HuH-7.5 (cell line): ENCODE measurements at places on chromosomes 11 and 22.

DNA sequence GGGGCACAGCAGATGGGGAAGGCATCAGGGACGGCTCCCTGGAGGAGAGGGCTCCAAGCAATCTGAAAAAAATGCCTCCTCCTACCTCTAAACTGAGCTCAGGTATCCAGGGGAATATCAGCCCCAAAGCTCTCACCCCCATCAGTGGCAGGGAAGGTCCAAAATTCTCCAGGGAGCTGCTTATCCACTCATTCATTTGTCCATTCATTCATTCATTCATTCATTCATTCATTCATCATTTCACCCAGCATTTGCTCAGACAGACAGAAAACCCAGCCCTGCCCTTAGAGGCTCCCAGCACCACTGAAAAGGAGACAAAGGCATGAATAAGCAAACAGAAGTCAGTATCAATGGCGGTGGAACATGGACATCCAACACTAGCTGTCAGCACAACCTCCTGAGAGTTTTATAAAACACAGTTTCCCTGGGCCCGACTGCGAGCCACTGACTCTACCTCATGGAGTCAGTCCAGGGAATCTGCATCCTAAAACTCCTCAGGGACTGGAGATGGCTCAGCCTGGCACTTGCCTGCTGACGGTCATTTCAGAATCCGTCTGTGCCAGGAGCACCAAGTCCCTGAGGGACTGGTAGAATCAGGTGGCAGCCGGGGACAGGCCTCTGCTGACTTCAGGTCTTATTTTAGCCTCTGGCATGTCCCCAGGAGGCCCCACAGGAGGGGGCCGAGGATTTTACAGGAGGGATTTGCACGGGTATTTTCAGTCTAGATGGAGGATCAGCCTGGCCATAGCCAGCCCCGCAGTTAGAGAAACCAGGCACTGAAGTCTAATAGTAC lies 164.6 kb downstream of the MN1 start:
- DNase-seq, result no peak

GRCh38 chr11:119445850-119446249 lies 22.9 kb upstream of the THY1 start:
- DNase-seq, result no peak

GRCh38 chr11:111194860-111195568 lies 50.5 kb upstream of the POU2AF2 start:
- no peak for DNase-seq

- no peak for DNase-seq
Observed at GRCh38 chr11:62137276-62137861, 13.6 kb downstream of the INCENP start.

DNA sequence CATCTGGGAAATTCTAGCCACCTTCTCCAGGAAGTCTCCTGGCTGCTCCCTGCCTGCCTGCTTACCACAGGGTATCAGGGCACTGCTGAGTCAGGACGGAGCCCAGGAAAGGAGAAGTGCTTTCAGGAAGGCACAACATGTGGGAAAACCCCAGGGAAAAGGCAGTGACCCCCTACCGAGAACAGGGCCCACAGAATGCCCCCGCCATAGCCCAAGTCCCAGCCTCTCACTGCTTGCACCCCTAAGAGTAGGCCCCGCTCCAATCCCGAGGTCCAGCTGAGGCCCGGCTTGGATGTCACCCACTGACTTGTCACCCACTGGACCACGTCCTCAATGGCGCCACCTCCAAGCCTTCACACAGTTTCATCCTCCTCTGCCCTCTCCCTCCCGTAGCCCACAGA lies 34.1 kb downstream of the ARAP1 start:
- no peak for DNase-seq

GRCh38 chr22:30325724-30326254 lies 952 bp downstream of the TBC1D10A start:
- DNase-seq, result no peak

GRCh38 chr11:68704887-68705286 lies 20.5 kb downstream of the GAL start:
- no peak for DNase-seq

- no peak for DNase-seq
Observed at GRCh38 chr22:39446239-39446721, 10.5 kb upstream of the MGAT3 start.

GRCh38 chr11:72535194-72535547 lies 100.8 kb upstream of the CLPB start:
- DNase-seq, result peak; percentile 22

DNA sequence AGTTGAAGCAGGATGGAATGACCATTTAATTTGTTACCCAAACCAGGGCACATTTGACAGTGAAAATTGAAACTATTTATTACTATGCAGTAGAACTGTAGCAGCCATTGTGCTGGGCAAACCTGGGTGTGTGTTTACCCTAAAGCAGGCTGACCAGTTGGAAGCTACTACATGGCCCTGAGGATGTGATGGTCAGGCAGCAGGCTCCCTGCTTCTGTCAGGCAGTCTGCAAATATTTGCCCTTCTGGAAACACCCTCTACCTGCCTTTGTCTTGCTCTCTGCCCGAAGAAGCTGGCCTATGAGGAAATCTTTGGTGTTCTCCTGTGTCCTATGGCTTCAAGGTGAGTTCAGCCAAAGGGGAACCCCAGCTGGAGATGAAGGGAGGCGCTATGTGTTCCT lies 600.1 kb upstream of the KIRREL3 start:
- no peak for DNase-seq

DNA sequence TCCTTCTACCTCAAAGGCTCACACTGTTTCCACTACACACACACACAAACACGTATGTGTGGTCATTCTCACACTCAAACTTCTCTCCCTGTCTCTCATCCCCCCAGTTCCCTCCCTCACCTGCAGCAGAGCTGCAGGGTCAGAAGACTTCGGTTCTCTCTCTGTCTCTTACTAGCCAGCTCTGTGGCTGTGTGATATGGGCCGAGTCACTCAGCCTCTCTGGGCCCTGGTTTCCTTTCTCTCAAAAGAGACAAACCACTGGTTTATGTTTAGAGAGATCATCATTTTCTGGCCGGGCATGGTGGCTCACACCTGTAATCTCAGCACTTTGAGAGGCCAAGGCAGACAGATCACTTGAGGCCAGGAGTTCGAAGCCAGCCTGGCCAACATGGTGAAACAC lies 21.1 kb downstream of the TSPAN18 start:
- DNase-seq, result no peak

GRCh38 chr22:43643387-43643786 lies 168.7 kb downstream of the EFCAB6 start:
- no peak for DNase-seq

GRCh38 chr11:2263724-2264360 lies 6.5 kb downstream of the ASCL2 start:
- no peak for DNase-seq

- DNase-seq, result no peak
Observed at GRCh38 chr11:114784891-114785290, 106.6 kb downstream of the NXPE2 start.

- no peak for DNase-seq
Observed at GRCh38 chr22:24093855-24094254, 82.8 kb downstream of the CABIN1 start.

DNA sequence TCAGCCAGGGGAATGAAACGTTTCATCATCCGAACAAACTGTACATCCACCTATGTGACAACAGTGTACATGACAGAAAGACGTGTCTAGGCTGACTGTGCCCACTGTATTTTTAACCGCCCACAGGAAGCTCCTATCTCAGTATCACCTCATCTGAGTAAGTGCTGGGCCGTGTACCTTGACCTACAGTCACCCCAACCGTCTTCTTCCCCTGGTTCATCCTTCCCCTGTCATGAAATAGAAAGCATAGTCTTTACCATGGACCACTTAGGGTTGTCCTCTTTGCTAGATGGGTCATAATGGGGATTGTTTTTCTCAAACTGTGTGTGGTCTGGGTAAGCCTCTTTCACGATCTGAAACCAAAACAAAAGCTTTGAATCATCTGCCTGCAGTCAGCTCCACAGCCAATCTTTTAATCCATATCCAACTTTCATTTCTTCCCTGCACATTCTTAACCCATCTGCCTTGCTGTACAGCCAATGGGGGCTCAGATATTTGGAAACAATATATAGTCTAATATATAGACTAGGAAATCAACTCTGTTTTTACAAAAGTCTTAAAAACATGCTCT lies 4.2 kb downstream of the THYN1 start:
- no peak for DNase-seq

DNA sequence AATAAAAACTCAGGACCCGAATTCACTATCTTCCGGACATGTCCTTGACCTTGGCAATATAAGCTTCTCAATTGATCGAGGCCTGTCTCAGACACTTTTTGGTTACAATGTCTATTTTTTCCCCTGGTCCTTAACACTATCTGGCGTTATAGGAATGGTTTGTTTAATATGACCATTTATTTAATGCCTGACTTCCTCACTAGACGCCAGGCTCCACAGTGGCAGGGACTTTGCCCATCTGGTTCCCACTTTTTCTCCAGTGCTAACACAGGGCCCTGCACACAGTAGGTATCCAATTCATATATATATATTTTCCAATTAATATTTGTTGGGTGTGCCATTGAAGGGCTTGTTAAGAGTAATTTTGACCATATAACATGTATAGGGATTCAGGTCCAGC lies 7.9 kb upstream of the CBX6 start:
- DNase-seq, result no peak

GRCh38 chr11:92397221-92397755 lies 172.7 kb downstream of the FAT3 start:
- DNase-seq, result no peak

GRCh38 chr11:112962579-112963367 lies 1.6 kb downstream of the NCAM1 start:
- no peak for DNase-seq

DNA sequence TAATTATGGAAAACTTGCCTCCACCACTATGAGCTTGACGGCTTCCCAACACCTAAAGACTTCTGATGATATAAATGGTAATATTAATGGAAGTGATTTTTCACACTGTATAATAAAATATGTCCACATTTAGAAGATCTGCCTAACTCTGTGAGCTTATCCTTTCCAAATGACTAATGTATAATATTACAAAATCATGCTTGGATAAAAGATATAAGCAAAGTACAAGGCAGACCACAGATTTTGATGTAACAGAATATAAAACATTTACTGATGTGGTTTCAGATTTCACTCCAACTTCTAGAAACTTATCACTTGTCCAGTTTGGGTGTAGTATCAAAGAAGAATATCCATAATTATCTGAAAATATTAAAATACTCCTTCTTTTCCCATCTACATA lies 36.9 kb downstream of the GALNT18 start:
- DNase-seq, result no peak

DNA sequence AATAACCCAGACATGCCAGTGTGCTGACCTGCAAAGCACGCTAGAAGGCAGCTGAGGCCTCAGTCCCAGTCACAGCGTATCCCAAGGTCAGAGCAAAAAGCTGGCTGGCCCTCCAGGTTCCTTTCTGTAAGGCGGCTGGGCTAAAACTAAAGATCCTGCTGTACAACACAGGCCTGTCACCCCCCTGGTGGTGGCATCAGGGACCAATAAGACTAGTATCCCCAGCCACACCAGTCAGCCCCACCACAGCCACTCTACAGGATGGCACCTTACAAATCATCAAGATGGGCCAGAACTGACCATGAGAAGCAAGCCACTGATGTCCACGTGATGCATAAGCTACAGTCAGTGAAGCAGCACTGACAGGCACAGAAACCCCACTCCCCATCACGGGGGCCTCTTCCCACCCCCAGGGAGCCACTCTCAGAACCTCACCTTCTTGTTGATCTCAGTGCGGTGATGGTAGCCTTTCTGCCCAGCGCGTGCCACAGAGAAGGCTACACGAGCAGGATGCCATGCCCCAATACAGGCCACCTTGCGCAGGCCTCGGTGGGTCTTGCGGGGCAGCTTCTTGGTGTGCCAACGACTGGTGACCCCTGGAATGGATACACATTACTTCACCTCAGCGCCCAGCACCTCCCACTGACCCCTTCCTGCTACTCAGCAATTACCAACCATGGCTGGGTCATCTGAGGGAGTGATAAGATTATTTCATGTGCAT lies 5.0 kb downstream of the RPL3 start:
- no peak for DNase-seq

DNA sequence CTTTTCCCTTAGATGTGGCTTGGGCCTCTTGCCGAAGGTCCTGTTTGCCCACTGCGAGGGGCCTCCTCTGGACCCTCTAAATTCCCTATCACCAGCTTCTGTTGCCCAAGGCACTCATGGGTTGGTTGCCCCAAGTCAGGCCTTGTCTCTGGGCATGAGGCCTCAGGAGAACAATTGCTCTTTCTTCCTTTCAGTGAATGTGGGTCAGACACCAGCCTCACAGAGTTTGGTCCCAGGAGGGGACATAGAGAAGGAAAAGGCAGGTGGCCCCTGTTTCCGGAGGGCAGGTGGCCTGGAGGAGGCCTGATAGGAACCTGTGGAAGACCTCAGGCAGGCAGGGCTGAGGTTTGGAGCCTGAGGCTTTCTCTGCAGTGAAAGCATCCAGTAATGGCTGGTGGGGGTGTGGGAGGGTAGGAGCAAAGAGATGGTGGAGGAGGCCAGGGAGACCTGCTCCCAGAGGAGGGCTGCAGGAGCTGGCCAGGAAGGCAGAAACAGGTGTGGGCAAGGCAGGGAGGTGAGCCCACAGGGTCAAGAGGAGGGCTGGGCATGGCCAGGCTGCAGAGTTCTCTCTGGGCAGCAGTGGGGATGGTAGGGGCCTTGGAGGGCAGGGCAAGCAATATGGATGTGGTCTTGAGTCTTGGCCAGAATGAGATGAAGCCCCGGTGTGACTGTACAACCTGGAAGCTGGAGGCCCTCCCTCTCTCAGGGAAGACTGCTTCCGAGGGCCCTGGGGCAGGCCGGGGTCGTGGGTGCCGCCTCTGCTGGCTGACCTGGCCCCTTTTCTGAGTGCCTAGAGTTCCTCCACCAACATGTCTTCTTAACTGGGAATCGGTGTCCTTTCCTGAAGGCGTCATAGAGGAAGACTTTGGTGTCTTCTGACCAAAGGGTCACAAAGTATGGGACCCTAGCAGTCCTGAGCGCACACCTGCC lies 28.0 kb upstream of the LMO1 start:
- no peak for DNase-seq

DNA sequence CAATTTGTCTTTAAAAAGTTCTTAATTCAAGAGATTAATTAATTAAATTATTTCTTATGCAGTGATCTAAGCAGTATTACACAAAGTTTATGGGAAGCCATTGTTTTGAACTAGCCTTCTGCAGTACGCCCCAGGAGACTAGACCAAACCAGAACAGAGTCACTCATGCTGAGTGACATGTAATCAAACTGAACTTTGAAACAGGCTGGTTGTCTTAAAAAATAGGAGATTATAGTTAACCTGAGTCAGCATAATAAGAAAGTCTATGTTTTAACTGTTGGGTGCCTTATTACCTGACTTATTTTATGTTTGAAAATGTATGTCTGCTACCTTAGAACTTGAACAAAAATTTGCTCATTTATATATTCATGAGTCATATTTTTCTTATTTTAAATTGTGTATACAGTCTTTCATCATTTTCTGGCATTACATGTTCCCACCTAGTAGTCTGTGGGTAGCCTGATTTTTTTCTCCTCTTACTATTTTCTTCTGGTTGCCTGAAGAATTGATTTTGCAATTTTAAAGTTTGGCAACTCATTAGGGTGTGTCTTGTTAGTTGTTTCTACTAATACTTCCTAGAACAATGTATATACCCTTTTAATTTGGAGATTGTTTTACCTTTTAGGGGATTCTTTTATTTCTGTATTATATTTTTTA lies 161.4 kb downstream of the AASDHPPT start:
- DNase-seq, result no peak

GRCh38 chr11:11660363-11660740 lies 38.5 kb upstream of the GALNT18 start:
- DNase-seq, result no peak

- DNase-seq, result no peak
Observed at GRCh38 chr22:32661296-32661695, 140.2 kb upstream of the TIMP3 start.
